ENCODE measurements at places on chromosomes 11 and 22.

DNA sequence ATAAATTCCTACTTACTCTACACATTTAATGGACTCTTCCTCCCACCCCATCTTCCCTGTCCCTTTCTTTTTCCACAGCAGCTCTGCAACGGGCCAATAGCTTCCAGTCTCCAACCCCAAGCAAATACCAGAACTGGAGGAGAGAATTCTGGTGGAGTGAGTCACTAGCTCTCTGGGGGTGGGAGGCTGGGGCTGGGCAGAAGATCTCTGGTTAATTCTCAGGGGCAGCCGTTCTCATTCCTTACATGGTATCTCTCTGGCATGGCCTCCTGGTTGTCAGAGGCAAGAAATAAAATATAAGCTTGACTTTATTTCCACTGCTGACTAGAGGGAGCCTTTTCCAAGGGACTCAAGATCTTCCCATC, 90.4 kb upstream of the PARVA start:
- no peak for DNase-seq

- no peak for DNase-seq
Observed at GRCh38 chr22:46113910-46114517, 36.3 kb upstream of the PPARA start.

DNA sequence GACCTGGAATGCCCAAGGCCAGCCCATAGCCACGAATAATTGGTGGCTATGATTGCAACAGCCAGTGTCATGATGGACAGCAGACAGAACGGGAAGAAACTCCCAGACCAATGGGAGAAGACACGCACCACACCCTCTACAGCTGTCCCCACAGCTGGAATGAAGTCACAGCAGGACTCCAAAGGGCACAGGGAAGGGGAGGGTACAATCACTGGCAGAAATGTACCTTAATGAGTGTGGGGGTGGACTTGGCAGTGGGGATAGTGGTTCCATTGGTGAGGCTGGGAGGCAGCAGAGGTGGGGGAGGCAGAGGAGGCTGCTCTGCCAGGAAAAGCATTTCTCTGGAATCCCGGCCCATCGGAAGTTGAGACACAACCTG, 52.9 kb downstream of the SGSM3 start:
- no peak for DNase-seq

DNA sequence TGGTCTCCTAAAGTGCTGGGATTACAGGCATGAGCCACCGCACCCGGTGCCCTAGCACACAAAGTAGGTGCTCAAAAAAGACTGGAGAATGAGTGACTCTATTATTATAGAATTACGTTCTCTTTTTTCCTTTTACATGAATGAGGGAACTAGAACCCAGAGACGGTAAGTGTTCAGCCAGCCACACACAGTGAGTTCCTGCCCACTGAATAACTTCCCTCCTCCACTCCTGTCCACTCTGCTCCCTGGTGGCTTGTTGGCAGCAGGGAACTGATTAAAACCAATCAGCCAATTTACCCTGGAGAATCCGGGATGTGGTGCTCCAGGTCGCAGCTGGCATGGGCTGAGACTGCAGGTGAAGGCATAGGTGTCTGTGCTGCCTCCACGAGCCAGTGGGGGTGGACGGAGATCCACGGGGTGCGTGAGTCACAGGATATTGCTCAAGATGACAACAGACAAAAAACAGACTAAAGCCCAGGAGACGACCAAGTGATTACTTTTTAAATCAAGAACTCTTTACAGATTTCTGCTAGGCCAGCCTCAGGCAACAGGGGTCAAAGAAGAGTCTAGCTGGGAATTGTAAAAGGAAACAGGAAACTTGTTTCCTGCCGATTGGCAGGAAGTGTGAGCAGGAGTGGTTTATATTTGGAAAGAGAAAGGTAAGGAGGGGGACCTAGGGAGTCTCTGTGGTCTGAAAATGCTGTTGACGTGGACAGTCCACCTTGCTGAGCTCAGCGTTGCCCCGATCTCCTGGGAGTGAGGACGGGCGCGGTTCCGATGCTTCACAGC, 95.2 kb upstream of the TP53I11 start:
- DNase-seq = no peak

- DNase-seq = no peak
Observed at GRCh38 chr11:132452616-132453015, 1079.7 kb downstream of the OPCML start.

DNA sequence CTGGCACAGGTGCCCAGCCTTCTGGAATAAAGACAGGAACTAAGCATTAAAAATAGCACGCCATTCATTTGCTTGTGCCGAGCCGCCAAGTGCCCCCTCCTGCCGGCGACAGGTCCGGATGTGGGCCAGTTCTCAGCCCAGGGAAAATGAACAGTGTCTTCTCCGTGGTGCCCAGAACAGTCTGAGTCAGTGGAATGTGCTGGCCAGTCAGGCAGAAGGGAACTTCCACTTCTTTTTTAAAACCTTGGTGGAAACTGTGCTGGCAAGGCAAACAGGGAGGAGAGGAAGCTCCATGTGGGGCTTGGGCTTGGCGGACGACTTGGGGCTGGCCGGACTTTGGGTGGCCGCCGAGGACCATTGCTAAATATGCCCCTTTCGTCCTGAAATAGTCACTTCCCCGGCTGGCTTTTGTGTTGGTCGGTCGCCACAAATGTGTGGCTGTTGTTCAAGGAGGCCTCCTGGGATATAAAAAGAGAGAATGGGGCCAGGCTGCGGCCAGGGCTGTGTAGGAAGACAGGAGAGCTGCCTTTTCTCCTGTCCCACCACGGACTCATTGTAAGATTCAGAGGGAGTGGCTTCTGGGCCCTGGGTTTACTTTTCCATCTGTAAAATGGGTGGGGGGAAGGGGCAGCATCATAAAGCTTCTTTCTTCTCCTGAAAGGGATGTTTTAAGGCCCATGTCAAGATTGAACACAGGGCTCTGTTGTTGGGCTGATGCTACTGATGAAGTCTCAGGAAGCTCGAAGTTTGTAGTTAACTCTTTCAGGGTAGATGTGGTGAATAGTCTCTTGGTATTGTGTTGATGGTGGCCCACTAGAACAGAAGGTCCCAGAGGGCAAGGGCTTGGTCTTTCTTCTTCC, 101.0 kb downstream of the PTPRJ start:
- no peak for DNase-seq

- no peak for DNase-seq
Observed at GRCh38 chr11:32713496-32713895, 81.0 kb downstream of the CCDC73 start.

GRCh38 chr11:129933891-129934290, 38.5 kb upstream of the NFRKB start:
- no peak for DNase-seq

DNA sequence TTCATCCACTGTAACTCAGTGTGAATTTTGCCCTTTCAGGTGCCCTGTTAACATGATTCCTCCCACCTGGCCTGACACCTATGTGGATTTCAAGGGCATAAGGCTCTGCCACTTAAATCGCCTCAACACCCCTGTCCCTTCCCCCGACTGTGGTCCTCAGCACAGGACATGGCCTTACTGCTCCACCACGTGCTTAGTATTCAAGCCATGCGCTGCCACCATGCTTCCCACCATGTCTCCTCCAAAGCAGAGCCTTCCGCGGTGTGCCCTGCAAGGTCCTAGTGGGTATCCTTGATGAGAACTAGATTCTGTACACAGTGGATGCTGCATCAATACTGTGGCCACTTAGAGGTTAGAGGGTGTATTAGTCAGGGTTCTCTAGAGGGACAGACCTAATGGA, 51.9 kb downstream of the BUD13 start:
- DNase-seq = no peak

DNA sequence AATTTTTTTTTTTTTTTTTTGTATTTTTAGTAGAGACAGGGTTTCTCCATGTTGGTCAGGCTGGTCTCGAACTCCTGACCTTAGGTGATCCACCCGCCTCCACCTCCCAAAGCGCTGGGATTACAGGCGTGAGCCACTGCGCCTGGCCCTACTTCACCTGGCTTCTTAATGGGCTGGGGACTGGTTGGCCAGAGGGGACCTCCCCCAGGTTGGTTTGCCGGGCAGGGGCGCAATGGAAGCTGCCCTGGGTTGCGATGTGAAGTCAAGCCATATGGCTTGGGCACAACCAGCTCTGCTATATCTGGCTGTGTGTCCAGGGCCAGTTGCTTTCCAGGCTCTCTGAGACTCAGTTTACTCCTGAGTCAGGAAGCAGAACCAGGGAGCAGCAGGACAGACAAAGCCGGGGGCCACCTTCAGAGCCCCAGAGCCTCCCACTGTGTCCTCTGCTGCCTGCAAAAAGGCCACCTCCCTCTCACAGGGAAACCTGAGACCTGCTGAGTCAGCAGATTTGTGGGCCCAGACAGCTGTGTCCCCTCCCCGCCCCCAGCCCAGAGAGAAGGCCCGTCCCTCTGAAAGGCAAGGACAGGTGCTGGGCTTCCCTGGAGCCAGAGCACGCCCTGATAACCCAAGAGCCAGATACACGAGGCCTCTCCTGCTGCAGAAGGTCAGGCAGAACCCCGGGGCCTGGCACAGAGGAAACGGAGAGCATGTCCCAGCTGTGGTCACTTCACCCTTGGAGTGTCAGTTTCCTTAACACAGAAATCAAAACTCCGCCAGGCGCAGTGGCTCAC, 29.2 kb upstream of the DAGLA start:
- DNase-seq = no peak

DNA sequence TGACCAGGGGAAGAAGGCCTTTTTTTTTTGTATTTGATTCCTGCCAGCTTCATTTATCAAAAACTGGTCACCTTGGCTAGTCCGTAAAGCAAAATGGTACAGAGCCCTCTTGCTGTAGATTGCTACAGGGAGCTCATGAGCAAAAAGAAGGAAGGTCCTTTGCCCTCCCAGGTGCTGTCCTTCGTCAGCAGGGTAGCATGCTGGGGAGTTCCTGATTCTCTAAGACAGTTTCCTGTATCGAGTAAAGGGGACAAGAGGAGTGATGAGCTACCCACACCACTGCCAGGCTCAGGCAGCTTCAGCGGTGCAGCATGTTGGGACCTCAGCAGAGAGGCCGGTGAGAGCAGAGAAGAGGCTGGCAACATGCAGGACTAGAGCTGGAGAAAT, 67.8 kb upstream of the CSNK2A3 start:
- no peak for DNase-seq

GRCh38 chr11:18853086-18853720, 61.6 kb upstream of the PTPN5 start:
- no peak for DNase-seq

GRCh38 chr22:46136486-46137217, 13.7 kb upstream of the PPARA start:
- DNase-seq = no peak

DNA sequence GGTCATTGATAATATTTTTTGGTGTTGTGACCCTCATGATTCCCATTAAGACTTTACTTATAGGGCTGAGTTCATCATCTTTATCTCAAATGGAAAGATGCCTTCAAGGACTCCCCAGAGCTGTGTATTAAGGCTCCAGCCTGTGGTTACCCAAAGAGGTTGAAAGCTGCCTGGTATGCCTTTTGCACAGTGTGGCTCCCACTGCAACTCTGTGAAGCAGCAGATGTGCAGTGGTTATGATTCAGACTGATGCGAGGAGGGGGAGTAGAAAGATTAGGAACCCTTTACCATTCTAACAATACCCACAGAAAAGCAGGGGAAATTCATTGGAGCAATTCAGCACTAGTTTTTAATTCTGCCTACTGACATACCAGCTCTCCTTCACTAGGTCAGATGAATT, 560.0 kb downstream of the INSC start:
- DNase-seq = no peak

DNA sequence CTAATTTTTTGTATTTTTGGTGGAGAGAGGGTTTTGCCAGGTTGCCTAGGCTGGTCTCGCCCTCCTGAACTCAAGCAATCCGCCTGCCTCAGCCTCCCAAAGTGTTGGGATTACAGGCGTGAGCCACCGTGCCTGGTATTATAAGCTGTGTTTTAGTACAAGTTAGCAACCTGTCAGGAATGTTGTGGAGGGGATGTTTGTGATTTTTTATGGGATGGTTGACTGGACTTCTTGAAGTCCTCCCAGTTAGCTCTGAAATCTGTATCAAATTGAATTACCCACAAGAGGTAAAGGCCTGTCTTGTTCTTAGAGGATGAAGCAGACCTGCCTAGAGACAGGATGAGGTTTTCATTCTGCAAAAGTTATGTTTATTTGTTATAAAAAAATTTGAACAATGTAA, 34.1 kb upstream of the IL18BP start:
- no peak for DNase-seq

- DNase-seq = no peak
Observed at GRCh38 chr11:7874056-7874455, 57.0 kb downstream of the OR10A6 start.

GRCh38 chr11:72789493-72790131, 4.2 kb downstream of the STARD10 start:
- DNase-seq = no peak

GRCh38 chr22:46156031-46156430, 5.7 kb downstream of the PPARA start:
- no peak for DNase-seq

DNA sequence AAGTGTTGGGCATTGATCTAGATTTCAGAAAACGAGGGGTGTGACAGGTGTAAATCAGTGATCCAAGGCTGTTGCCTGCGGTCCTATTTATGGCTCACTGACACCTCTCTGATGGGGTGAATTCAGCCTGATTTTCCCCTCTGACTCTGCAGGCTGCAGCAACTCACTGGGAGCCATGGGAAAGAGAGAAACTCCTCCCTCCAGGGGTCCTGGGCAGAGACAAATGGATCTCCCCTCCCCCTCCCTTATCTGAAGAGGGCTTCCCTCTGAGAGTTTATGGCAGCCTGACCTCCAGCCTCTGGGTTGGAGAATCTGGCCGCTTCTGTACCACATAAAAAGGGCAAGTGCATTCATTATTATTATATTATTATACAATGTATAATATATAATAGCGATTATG, 1.8 kb upstream of the PKNOX2 start:
- DNase-seq = no peak

DNA sequence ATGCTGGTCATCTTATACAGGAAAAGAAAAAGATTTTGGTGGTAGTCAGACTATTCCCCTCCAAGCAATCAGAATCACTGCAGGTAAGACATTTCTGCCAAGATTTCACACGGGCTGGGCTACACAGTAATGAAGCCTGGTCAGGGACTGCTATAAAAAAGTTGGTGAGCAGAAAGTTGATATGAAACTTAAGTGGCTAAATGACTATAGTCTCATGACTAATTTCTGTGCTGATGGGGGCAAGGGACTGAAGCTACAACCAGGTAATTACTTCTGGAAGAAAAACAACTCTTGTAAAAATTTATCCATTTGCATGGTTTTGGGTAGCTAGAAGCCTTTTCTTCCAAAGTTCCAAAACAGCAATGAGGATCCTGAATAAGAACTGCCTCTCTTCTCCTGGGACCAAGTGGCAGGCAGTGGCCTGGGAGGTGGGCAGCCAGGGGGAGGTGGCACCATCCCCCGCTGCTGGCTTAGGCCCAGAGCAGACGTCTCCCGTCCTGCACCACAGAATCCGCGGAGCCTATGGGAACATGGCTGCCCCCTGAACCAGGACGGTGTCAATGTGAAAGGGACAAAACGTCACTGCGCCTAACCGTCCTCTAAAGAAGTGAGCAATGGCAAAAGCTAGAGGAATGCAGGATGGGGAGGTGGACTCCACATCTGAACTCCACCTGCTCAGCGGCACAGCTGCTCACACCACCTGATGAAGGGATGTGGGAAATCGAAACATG, 122.6 kb upstream of the LMO1 start:
- DNase-seq = no peak

DNA sequence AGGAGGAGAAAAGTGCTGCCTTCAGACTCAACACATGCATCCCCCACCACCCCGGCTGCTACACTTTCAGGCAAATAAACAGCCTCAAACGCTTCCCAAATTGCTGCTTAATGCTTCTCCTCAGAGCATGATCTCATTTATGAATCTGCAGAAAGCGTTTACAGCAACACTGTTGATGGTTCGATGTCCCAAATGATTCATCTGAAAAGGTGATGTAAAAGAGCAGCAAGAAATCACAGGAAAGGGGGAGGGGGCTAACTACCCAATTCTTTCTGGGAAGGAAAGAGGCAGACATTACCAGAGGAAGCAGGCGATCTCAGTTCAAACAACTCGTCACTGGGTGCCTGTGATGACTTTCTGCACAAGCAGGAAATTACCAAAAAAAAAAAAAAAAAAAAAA, 119.6 kb downstream of the TENM4 start:
- no peak for DNase-seq
